ENCODE measurements at places on chromosomes 12 and 14.

- no peak for DNase-seq
These were observed 113.1 kb downstream of the TTC6 start for GRCh38 chr14:37708481-37708880.

- DNase-seq: no peak
These were observed 10.9 kb downstream of the DCP1B start for GRCh38 chr12:1993341-1993740.

GRCh38 chr12:103422328-103422727 is 73.4 kb downstream of the C12orf42 start:
- DNase-seq: no peak

DNA sequence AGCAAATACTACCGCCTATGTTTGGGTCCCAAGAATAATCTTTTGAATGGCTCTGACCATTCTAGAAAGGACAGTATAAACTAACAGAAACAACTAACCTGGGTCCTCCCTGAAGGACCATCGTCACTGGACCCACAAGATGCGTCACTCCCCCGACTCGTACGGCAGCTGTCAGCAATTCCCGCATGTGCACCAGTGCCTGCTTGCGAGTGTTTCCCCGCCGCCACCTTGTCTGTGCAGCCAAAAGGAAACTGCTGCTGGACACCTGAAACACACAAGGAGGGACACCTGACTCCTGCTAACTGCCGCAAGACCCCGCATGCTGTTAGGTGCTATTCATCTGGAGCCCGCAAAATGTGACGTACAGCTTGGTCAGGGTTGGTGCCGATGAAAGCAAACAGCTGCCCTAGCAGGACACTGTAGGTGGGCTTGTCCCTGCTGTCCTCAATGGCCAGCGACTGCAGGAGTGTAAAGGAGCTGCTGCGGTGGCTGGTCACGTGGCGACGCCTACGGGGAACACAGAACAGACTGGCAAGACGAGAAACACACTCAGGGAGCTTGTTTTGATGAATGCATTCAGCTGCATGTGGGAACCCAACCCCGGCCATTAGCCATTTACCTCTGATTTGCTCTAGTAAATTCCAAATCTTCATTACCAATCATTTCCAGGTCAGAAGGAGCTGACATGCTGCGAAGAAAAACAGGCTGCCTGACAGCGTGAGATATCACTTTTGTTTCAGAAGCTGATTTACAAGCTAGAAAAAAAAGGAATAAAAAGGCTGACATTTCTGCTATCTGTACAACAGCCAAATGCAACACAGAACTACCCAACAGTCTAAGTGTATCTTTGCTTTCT is 118.1 kb downstream of the TRAFD1 start:
- no peak for DNase-seq

DNA sequence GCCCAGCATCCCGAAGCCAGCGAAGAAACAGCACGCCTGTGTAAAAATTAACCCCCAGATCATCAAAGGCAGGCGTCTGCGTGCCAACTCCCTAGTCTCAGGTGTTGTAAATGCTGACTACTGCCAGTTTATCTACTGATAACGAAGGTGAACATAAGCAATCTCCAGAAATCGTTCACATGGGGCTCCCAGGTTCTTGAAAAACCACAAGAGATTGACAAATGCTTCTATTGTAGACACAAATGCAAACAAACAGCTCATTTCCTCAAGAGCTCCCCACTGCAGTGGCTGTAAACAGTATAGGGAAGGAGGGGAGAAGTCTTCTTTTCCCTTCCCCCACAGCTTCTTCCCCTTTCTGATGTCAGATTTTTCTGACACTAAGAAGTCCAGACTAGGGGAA is 5.3 kb upstream of the PLEKHG3 start:
- DNase-seq: no peak

DNA sequence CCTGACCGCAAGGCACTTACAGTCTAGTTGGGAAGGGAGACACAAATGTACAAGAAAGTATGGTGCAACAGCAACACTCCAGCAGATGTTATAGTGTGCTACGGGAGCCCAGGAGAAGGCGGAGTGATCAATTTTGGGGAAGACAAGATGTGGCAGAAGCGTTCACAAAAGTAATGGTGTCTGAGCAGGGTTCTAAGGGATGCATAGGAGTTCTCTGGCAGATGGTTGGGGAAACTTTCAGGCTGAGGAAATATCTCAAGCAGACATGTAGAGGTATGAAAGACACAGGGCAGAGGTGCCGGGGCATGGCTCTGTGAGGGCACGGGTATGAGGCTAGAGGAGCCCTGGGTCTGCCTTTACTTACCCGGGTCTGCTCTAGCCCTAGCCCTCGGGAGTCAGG is 5.1 kb upstream of the TNFRSF1A start:
- no peak for DNase-seq

DNA sequence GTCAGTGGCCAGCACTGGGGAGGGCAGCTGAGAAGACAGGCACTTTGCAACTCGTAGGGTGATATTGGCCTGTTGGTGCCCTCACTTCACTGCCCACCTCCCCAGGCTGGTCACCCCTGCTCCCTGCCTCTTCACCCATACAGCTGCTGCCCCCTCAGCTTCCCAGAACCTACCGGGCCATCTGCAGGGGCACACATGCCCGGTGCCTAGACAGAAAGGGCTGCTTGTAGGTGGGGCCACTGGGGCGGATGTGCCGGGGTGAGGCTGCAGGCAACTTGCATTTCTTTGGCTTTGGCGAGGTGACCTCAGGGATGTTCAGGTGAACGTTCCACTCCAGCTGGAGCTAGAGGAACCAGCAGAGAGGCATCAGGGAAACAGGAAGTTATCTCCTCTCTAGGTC is 17.2 kb downstream of the FAM186B start:
- no peak for DNase-seq
